ENCODE measurements at places on chromosomes 4 and X.

GRCh38 chr4:153439831-153440230, 26.3 kb upstream of the TMEM131L start:
- DNase-seq: no peak

DNA sequence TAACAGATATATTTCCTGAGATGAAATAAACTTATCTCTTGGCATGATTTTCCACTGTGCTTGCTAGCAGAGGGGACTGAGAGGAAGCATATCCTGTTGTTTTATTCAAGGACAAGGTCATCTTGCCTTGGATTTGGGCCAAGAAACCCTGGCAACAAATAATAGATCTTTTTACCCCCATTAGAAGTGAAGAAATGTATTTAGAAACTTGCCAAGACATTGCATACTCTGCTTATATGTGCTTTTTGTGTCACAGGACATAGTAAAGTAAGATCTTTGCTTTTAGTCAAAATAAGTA, 170.2 kb downstream of the RAPGEF2 start:
- no peak for DNase-seq

- no peak for DNase-seq
These were observed 239.9 kb downstream of the GASK1B start for GRCh38 chr4:157932936-157933335.

DNA sequence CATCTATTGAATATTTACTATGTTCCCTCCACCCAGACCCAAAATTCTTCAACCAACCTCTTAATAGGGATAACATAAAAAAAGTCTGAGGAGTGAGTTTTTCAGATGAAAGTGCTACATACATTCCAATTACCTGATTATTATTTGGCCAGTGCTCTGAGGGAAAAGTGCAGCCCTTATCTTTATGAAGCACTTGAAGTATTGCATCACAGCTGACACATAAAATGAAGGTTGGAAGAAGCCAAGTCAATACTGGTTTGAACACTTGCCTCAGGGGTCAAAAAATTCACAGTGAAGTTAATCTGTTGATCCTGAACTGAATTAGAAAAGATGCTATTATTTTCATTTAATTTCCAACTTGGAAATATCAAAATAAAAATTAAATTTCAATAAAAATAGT, 498.9 kb downstream of the INPP4B start:
- no peak for DNase-seq

DNA sequence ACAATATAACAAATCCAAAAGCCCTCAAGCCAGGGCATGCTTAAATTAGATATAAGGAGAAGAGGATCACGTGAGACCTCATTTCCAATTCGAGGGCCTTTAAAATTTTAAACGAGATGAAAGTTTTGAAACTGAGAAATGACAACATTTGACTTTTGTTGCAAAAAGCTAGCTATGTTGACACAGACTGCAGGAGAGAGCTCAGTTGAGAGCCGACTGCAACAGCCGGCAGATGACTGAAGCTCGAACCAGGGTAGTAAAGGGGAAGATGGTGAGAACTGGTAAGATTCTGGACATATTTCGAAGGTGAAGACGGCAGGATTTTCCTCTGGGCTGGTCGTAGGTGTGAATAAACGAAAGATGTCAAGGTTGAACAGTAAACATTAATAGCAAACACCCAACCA, 773 bp downstream of the PRMT9 start:
- DNase-seq: peak; percentile 9

DNA sequence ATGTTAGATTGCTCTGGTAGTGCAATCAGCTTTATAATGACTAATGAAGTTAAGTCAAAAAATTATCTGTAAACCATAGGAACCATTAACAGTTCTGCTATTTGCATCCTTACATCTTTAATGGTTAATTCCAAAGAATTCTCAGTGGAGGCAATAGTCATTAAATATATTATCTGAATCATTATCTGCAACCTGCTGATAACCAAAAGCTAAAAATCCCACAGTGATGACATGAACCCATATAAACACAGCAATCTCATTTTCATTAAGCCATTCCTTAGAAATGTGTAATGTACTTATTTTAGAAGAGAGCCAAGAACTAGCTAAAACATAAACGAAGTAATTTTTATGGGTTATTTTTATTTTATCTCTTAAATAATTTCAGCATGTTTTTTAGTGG, 60.2 kb downstream of the MAGEB16 start:
- DNase-seq: no peak

DNA sequence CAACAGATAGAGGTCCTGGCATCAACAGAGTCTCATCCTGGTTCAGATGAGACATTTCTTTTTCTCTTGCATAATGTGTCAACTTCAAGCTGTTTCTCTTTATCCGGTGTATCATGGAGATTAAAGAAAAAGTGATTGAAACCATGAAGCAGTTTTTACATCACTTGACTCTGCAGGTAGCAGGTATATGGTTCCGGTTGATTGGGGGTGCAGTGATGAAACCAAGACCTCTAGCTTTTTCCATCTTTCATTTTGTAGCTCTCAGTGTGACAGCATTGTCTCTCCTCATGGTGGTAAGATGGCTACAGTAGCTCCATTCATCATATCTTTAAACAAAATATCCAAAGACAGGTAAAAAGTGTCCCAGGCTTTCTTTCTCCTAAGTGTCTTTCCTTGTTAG, 2.4 kb upstream of the HOPX start:
- DNase-seq: no peak

All from stimulated activated CD4-positive, alpha-beta T cell treated with anti-CD3 and anti-CD28 coated beads, Interleukin-2, amount 100 ng/mL, for 24 hours (primary cell).